ENCODE measurements at places on chromosomes 7 and 10.

DNA sequence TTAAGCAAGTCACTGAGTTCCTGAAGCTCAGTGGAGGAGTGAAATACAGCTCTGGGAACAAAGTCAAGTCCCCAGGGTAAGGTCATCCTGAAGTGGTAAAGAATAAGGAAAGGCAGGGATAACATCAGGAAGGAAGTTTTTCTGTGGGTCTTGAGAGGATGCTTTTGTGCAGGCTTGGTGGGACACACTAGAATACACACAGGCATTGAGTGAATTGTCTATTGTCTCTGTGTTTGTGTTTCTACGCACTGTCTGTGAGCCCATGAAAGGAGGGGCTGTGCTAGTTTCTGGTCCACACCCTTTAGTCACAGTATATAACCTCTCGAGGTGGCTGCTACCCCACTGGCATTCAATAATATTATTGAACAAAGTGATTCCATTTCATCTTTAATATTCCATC is 95.8 kb upstream of the ABCB5 start:
- H3K36me3 ChIP-seq = no peaks in the 10 kb centered on the region
- no peak overlapping the region for H3K27ac ChIP-seq
- no peaks in the 10 kb centered on the region for H3K27me3 ChIP-seq
- peaks cover 25% of the 10 kb centered on the region for H3K4me1 ChIP-seq
- DNase-seq = peak; percentile 48

DNA sequence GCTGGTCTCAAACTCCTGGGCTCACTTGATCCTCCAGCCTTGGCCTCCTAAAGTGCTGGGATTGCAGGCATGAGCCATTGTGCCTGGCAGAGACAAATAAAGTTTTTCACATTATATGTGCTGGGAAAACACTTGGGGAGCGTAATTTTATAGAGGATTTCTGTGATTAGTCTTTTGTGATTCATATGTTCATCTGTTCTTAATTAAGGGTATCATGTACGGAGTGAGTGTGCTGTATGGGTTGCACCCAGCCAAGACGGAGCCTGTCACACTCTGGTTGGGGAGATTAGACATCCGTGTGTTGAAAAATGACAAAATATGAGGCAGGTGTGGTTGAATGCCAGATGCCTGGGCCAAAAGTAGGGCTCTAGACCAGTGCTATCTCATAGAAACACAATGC is 10.3 kb downstream of the ADRB1 start:
- H3K27ac ChIP-seq = no peak overlapping the region
- no peak overlapping the region for H3K4me3 ChIP-seq
- DNase-seq = no peak
- no peaks in the 10 kb centered on the region for H3K27me3 ChIP-seq
- H3K36me3 ChIP-seq = no peaks in the 10 kb centered on the region
- no peaks in the 10 kb centered on the region for H3K4me1 ChIP-seq

- H3K4me1 ChIP-seq = peaks cover 4% of the 10 kb centered on the region
- H3K4me3 ChIP-seq = no peak overlapping the region
- no peaks in the 10 kb centered on the region for H3K36me3 ChIP-seq
- DNase-seq = no peak
- no peak overlapping the region for H3K27ac ChIP-seq
Observed at GRCh38 chr7:107405559-107405958, 64.3 kb upstream of the GPR22 start.

DNA sequence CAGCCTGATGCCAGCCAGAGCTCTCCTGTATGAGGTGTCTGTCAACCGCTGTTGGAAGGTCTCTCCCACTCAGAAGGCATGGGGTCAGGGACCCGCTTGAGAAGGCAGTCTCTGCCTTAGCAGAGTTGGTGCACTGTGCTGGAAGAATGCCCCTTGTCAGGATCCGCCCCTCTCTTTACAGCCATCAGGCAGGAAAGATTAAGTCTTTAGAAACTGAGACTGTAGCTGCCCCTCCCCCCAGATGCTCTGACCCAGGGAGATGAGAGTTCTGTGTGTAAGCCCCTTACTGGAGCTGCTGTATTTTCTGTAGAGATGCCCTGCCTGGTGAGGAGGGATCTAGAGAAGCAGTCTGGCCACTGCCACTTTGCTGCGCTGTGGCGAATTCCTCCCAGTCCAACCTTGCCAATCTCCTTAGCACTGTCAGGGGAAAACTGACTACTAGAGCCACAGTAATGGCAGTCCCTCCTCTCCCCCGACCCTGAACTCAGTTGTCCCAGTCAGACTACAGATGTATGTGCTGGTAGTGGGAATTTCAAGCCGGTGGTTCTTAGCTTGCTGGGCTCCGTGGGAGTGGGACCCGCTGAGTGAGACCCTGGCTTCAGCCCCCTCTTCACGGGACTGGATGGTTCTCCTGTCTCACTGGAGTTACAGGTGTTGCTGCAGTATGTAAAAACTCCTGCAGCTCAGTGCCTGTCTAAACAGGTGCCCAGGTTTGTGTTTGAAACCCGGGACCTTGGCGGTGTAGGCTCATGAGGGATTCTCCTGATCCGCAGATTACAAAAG is 285.5 kb upstream of the ZWINT start:
- no peak overlapping the region for H3K27ac ChIP-seq
- H3K36me3 ChIP-seq = no peaks in the 10 kb centered on the region
- H3K4me3 ChIP-seq = no peak overlapping the region
- DNase-seq = no peak
- H3K4me1 ChIP-seq = no peaks in the 10 kb centered on the region

DNA sequence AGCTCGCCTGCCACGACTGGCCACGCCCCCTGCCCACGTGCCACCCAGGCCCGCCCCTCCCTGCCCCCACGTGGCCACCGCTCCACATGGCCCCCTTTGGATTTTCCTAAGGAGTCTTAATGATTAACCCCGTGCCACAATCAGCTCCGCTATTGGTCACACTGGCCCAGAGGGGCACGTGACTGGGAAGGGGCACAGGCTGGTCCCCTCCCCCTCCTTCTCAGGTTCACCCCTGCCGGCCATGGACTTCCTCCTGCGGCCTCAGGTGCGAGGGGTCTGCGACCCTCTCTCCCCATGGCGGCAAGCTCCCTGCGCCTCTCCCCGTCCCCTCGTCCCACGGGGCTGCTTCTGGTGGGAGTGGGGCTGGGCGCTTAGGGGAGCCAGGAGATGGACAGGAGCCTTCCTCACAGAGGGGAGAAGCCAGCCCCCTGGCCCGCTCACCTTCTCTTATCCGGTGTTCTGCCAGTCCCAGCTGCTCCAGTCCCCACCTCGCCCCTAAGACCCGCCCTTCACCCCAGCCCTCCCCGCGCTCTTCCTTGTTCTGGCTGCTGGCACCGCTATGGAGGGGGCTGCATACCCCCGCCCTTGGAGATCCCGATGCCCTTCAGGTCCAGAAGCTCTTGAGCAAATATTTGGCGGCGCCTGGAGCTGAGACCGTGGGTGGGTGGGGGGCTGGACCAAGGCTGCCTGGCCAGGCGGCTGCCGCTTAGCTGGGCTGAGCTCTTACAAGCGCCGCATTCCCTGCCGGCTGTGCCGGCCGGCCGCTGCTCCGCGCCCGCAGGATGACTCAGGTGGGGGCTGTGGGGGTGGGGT is 3.2 kb downstream of the SLC4A2 start:
- no peak overlapping the region for H3K4me3 ChIP-seq
- no peak overlapping the region for H3K27ac ChIP-seq
- peaks cover 32% of the 10 kb centered on the region for H3K36me3 ChIP-seq

- no peaks in the 10 kb centered on the region for H3K27me3 ChIP-seq
- no peaks in the 10 kb centered on the region for H3K4me1 ChIP-seq
- no peak overlapping the region for H3K4me3 ChIP-seq
- no peak for DNase-seq
Observed at GRCh38 chr7:19798986-19799385, 25.6 kb upstream of the TMEM196 start.

DNA sequence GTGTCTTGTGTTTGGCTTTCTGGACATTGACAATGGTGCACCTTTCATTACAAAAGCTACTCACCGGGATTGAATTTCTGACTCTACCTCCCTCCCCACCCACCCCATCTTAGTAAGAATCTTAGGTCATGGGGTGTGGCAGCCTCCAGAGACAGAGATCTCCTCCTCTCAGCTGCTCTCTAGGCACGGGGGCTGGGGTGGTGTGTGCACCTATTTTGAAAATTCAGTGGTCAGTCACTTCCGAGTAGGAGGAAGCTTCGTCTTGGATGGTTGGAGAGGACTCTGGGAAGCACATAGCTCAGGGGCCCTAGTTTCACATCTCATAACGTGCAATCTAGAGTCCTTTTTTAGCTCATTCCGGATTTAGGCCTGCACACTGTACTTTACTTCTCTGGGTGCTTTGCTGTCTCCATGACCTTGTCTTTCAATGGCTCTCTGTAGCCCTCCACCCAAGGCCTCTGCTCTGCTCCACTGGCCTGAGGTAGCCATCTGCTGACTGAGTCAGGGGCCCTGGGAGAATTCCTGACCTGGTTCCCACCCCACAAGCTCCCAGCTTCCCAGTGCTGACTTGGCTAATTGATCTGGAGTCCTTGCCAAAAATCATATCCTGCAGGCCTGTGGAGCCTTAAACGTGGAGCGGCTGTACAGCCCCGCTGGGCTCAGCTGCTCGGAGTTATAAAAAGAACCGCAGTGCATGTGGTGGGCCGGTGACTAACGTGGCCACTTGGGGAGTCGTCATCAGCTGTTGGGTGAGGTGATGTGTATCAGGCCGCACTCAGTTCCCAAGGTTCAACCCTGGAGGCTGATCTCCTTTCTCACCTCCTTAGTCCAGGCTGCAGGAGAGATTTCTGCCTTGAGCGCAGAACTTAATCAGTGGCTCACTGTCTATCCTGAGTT is 19.3 kb upstream of the ADAMTS14 start:
- H3K36me3 ChIP-seq = no peaks in the 10 kb centered on the region
- DNase-seq = no peak
- no peaks in the 10 kb centered on the region for H3K27me3 ChIP-seq
- no peaks in the 10 kb centered on the region for H3K4me1 ChIP-seq
- H3K4me3 ChIP-seq = no peak overlapping the region

- H3K4me3 ChIP-seq = no peak overlapping the region
- no peaks in the 10 kb centered on the region for H3K27me3 ChIP-seq
- H3K27ac ChIP-seq = no peak overlapping the region
- DNase-seq = no peak
- peaks cover 27% of the 10 kb centered on the region for H3K36me3 ChIP-seq
Observed at GRCh38 chr10:125012851-125013528, 71.1 kb downstream of the ZRANB1 start.

DNA sequence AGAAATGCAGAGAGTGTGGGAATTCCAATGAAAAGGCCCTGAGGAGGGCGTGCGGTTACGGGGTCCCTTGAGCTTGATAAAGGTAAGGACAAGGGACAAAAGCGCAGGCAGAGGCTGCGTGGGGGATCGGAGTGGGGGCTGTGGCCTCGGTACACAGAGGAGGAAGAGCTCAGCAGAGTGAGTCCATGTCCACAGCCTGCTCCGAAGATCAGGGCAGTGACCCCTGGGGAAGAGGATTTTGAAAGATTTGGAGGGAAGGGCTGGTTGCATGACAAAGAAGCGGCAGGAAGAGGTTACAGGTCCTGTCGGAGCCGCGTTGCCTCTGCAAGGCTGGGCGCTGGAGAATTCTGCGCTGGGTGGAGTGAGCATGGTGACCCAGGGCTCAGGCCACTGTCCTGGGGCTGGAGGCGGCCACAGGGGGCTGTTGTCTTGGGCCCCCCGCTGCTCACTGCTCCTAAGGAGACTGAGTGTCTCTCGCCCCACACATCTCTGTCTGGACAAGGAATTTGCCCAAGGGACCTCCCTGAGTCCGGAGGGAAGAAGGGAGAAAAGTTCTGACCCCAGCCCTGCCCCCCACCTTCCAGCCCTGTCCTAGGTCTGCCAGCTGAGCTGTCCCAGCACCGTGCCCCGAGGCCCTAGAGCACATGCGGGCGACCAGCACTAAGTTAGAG is 69.8 kb upstream of the INSIG1 start:
- H3K27me3 ChIP-seq = no peaks in the 10 kb centered on the region
- no peak for DNase-seq
- H3K4me3 ChIP-seq = no peak overlapping the region
- no peak overlapping the region for H3K27ac ChIP-seq
- no peaks in the 10 kb centered on the region for H3K4me1 ChIP-seq

DNA sequence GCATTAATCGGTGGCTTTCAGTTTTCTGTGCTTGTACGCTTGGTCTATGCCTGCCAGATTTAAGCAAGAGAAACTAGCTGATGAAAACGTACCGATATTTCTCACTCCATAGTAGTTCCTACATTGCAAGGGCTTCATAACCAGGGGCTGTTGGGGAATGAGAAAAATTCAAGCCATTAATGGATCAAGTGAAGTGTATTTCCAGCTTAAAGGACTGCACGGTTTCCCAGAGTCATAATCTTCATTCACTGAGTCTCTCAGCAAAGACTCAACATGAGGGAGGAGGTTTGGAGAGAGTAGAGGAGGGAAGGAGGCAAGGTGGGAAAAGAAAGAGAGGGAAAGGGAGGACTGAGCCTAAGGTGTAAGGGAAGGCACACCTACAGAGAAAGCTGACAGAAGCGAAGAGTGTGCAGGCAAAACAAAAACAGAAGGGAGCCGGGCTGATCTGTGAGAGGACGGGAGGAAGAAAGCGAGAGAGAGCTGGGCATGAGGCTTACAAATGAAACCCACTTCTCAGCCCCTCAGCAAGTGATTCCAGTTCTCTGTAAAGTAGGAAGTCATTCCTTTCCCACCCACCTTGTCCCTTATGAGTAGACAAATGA is 625 bp downstream of the GIMAP2 start:
- peak; percentile 63 for DNase-seq
- no peaks in the 10 kb centered on the region for H3K36me3 ChIP-seq
- H3K4me1 ChIP-seq = peaks cover 15% of the 10 kb centered on the region
- H3K4me3 ChIP-seq = peak overlapping the region; percentile 90
- peak overlapping the region; percentile 83 for H3K27ac ChIP-seq

GRCh38 chr7:55044791-55045190 is 26.0 kb downstream of the EGFR start:
- H3K4me3 ChIP-seq = no peak overlapping the region
- DNase-seq = no peak
- no peaks in the 10 kb centered on the region for H3K4me1 ChIP-seq
- no peaks in the 10 kb centered on the region for H3K36me3 ChIP-seq

DNA sequence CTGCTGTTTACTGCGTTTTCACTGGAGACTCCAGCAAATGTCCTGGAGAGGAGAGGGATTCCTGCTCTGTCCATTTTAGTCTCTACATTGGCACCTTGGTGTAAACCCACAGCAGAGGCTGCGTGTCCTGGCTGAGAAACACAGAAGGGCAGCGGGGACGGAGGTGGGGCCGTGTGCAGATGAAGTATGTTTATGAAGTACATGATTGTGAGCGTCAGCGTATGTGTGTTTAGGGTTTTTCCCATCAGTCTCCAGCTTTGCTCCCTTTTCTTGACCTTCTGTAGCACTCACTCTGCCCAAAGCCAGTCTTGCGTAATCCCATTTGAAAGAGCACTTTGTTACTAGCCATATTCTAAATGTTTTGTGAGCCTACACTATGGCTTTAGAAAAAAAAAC is 750.7 kb upstream of the SORCS1 start:
- DNase-seq = no peak
- no peaks in the 10 kb centered on the region for H3K36me3 ChIP-seq
- no peaks in the 10 kb centered on the region for H3K27me3 ChIP-seq
- no peaks in the 10 kb centered on the region for H3K4me1 ChIP-seq
- no peak overlapping the region for H3K27ac ChIP-seq
- H3K4me3 ChIP-seq = no peak overlapping the region

GRCh38 chr7:78473571-78474301 is 675.2 kb downstream of the PHTF2 start:
- H3K27ac ChIP-seq = no peak overlapping the region
- H3K4me1 ChIP-seq = no peaks in the 10 kb centered on the region
- no peak overlapping the region for H3K4me3 ChIP-seq
